Activated CD8-positive, alpha-beta memory T cell treated with anti-CD3 and anti-CD28 coated beads, Interleukin-2, amount 50 U/mL, for 4 hours (primary cell): ENCODE measurements at places on chromosomes 3 and 15.

DNA sequence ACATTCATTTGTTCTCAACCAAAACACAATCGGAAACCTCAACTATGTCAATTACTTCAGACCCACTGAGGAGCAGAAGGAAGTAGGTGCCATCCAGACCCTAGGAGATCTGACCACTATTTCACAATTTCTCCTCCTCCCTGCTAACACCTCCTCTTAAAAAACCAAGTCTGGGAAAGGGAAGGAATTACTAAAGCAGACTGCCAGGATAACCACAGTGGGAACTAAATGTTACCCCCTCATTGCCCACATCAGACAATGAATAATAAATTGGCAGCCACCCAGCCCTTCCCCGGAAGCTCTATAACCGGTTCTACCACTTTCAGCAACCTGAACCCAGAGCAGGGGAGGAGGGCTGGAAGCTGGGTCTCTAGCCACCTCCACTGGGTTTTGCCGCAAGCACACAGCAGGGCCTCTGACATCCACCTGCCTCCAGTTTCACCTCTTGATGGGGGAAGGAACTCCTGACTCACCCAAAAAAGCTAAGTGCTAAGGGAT lies 17.6 kb downstream of the C15orf62 start:
- DNase-seq, result peak; percentile 69

DNA sequence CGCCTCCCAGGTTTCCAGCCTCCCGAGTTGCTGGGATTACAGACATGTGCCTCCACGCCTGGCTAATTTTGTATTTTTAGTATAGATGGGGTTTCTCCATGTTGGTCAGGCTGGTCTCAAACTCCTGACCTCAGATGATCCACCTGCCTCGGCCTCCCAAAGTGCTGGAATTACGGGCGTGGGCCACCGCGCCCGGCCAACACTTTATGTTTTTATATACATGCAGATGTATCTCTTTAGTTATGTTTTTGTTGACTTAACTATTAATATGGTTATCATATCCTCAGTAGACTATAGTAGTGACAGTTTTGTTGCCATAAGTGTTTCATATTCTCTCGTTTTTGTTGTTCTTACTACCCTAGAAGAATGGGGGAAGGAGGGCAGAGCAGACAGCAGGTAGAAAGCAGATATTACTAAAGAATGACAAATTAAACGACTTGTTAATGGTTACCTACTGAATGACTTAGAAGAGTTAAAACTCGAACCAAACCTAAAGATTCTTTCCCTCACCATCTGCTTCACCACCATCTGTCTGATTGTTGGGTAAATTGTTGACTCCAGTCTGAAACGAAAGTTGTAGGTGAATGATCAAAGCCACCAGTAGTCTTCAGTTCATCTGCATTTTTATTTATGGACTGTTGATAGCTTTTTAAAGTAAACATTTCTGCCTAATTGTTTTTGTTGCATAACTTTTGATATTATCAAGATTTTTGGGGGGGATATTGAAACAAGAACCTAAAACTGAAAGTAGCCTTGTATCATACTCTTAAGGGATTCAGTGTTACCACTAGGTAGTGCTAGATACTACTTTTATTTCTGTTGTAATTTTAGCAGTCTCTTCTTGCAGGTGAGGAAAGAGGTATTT lies 89.3 kb downstream of the RASA2 start:
- no peak for DNase-seq

GRCh38 chr15:85779249-85779648 lies 15.5 kb downstream of the KLHL25 start:
- no peak for DNase-seq

DNA sequence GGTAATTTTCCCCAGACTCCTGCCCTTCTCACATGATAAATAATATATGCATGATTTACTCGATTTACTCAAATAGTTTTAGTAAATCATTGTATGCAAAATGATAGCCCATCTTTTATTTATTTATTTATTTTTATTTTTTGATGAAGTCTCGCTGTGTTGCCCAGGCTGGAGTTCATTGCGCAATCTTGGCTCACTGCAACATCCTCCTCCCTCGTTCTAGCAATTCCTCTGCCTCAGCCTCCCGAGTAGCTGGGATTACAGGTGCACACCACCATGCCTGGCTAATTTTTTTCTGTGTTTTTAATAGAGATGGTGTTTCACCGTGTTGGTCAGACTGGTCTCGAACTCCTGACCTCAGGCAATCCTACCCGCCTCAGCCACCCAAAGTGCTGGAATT lies 343.8 kb upstream of the PLSCR5 start:
- no peak for DNase-seq

GRCh38 chr15:60280259-60280658 lies 117.5 kb downstream of the ANXA2 start:
- DNase-seq, result no peak

GRCh38 chr3:176579711-176580185 lies 617.5 kb downstream of the TBL1XR1 start:
- DNase-seq, result no peak

DNA sequence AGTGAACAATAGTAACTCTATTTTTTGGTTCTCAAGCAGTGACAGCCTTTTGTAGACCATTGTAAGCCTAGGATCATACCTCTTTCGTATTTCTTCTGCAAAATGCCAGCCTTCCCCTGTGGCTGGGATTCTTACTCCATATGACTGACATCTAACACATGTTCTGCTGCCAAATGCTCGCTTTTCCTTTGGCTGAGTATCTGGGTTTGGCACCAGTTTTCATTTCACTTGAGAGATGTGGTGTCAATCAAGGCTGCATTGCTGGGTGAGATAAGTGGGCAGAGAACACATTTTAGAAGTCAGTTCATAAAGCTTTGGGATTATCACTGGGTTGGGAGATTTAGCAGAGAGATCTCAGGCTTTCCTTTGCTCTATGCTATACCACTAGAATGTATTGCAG lies 514.7 kb upstream of the SGO1 start:
- DNase-seq, result no peak

GRCh38 chr15:29045717-29046116 lies 159.9 kb downstream of the APBA2 start:
- no peak for DNase-seq

DNA sequence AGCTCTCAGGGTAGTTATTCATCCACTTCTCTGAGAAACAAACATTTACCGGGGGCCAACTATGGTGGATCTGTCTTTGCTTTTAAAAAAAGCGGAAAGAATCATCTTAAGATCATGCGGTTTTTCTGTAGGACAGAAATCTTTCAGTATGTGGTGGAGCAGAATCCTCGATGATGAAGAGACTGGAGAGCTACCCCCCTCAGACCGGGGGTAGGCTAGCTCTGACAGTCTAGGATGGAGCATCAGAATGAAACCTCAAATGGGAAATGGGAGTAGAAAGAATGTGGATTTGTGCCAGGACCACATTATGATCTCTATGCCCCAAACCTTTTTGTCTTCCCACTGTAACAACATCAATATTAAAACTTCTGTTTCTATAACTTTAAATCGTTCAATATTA lies 30.3 kb downstream of the TPRG1 start:
- DNase-seq, result no peak

- no peak for DNase-seq
These were observed 7.2 kb upstream of the KCTD6 start for GRCh38 chr3:58484722-58485069.

GRCh38 chr15:83062768-83063180 lies 4.3 kb downstream of the BTBD1 start:
- no peak for DNase-seq

- DNase-seq, result no peak
These were observed 483.6 kb downstream of the ERC2 start for GRCh38 chr3:55984626-55985025.

- no peak for DNase-seq
These were observed 109.9 kb downstream of the RPLP1 start for GRCh38 chr15:69562564-69562963.

DNA sequence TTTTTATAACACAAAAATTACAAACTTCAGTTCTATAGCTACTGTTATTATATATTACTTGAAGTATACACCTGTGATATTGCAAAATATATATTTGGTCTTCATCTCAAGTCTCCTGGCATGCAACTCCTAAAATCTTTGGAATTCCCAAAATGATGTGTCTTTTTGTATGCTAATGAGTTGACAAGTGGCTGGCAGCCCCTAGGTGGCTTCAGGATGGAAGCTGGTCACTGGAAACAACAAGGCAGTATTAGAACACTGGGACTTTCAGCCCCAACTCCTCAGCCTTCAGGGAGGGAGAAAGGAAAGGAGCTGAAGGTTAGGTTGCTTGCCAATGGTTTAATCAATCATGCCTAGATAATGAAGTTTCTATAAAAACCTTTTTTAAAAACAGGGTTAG lies 112.0 kb downstream of the SCAPER start:
- no peak for DNase-seq

DNA sequence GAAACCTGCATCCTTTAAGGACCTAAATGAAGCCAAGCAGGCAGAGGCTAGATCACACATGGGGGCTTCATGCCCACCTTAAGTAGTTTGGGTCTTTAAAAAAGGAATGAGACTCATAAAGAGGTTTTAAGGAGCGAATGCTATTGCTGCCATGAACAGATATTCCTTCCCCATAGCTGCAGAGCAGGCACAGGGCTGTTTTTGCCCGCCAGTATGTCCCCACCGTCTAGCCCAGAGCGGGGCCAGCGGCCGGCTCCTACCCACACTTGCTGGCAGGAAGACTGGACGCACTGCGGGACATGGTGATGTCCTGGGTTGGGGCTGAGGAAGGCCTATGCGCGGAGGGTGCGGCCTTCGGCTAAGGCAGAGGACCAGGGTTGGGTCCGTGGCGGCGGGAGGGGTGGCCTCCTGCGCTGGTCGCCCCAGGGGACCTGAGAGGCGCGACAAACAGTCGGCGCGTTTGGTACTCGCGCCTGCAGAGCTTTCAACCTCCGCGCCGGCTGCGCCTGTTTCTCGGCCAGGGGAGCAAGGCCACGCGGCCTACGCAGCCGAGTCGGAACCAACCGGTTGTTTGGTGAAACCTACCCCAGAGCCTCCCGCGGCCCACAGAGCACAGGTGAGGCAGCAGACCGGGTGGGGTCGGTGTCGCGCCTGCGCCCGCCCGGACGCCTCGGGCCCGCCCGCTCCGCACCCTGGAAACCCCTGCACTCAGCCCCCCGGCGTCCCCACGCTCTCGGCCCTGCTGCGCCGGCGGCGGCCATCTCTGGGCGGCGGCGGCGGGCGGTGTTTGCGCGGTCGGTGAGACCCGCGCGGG lies at the start of gene FAIM:
TSS of gene FAIM (plus strand) at position 450 of the 814 bp plus-strand sequence. CDS start 10,956 bp downstream, outside the sequence.
- peak; percentile 69 for DNase-seq

- DNase-seq, result no peak
These were observed 9.8 kb upstream of the ETV5 start for GRCh38 chr3:186118692-186119091.

- DNase-seq, result no peak
These were observed 36.6 kb downstream of the OXSM start for GRCh38 chr3:25826510-25826909.

DNA sequence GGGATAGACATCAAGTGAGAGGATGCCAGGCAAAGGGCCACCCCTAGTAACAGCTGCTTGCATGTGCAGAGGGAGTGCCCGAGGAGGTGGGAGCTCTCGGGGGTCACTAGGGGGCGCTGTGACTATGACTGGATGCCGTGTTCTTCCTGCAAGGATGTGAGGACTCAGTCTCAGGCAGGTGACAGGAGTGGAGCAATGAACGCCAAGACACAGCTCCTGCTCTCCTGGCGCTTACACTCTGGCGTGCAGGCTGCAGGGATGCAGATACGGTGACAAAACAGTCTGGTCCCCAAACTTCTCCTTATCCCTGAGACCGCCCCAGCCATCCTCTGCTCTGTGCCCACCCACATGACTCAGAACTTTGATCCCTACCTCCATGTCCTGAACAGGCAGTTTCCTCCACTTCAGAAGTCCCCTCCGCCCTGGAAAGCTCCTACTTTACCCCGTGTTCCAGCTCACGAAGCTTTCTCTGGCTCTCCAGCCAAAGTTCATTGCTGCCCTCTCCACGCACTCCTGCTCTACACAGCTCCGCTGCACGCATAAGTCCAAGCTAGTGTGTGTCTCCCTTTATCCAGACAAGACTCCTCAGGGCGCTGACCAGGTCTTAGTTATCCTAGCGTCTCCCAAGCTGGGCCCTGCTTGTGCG lies 14.7 kb downstream of the RHOV start:
- DNase-seq, result peak; percentile 81

DNA sequence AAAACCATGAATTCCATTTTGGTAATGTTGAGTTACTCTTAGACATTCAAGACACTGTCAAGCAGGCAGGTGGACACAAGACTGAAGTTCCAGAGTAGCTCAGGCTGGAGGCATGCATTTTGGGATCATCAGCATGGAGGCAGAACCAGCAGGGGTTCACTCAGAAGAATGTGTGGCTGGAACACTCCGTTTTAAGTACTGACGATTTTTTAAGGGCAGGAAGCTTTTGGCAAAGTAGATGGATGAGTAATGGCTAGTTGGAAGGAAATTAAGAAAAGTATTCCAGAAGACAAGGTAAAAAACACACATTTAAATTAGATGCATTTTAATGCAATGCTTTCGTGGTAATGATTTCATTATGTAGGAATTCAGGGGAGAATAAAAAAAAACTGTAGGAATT lies 420.4 kb downstream of the ROBO2 start:
- DNase-seq, result no peak

- DNase-seq, result peak; percentile 55
These were observed 44.6 kb downstream of the CMTM6 start for GRCh38 chr3:32457971-32458471.

DNA sequence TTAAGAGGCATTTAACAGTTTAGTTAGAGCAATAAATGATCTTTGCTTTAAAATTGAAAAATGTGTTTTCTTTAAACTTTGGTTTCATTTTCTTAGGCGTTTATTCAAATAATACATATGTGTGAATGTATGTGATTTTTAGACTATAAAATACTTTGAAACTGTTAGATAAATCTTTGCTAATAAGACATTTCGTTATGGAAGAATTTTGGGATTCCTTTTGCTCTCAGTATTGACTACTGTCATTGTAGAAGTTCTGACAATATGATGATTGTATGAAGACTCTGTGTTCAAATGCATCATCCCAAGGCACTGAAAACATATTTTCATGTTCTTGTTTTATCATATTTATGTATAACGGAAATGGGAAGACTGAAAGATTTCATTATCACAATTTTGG lies 43.8 kb upstream of the GOLGA8A start:
- no peak for DNase-seq

- no peak for DNase-seq
These were observed 166.1 kb upstream of the LINGO1 start for GRCh38 chr15:77798847-77799246.

DNA sequence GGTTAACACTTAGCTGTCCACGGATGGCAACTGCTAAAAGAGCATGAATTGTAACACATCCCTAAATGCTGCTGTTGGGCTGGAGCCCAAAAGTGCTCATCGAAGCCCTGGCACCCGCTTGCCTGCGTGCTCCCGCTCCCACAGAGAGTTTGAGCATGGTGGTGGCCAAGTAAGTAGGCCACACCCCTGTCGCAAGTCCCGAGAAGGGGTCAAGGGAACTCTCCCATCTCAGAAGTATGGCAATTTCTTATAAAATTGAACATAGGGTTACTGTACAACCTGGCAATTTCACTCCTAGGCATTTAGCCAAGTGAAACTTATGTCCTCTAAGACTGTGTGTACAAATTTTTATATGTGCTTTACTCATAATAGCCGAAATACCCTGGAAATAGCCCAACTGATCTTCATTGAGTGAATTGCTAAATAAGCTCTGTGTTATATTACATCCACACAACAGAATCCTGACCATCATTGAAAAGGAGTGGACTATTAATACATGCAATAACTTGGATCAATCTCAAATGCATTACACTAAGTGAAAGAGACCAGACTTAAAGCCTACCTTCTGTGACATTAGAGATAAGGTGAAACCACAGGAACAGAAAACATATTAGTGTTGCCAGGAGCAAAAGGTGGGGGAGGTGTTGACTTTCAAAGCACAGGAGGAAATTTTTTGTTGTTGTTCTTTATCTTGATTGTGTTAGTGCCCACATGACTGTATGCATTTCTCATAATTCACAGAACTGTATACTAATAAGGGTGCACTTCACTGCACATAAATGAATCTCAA lies 1.5 kb upstream of the GCSAM start:
- DNase-seq, result no peak
